ENCODE measurements at places on chromosomes 13 and 19.

DNA sequence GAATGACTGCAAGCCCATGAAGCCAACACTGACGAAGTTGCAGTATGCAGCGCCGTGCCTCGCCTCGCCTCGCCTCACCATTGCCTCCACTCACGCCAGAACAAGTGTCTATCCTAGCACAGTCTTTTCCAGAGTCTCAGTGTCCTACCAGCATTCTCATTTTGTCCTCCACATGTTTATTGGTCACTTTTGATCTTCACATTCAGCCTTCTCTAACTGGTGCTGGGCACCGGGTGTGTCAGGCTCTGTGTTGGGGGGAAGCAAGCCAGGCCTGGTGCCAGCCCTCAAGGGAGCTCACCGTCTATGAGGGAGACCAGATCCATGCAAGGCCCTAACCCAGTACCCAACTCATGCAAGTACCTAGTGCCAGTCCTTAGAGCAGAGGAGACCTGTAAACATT lies 69.7 kb upstream of the GPR183 start:
- no peak for DNase-seq

DNA sequence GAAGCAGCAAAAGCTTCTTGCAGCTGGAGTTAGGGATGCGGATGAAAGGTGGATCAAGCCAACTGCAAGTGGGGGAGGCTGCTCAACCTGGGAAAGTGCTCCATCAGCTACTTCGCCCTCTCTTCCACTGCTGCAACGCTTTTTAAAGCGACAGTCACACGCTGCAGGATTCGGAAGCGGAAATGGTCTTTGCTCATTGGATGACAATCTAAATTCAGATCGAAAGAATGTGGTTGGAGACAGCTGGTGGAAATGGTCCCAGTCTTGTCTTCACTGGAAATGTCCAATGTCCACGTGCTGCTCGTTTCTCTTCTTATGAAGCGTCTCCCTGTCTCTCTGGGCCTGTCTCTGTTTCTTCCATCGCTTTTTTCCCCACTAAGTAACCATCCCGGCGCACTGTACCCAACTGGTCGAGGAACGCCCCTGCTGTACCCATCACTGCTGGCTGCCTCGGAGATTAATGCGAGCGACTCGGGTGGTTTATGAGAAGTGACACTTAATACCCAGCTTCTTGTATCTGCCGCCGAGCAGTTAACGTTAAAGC lies 2.1 kb upstream of the FGF9 start:
- DNase-seq = no peak

DNA sequence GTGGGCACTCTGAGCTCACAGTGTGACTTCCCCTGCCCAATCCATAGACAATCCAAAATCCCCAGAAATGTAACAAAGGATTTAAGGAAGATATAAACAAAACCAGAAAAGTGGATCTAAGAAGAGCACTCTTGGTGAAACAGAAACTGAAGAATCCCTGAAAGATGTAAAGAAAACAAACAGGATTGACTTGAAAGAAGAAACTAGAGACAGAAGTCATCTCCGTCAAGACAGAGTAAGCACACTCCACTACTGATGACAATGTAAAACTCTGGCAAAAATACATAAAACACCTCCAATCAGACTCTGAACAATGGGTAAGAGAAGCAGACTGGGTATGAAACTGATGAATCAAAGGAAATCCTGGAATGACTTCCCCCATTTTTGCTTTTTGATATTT lies 13.5 kb downstream of the TUBGCP3 start:
- no peak for DNase-seq

DNA sequence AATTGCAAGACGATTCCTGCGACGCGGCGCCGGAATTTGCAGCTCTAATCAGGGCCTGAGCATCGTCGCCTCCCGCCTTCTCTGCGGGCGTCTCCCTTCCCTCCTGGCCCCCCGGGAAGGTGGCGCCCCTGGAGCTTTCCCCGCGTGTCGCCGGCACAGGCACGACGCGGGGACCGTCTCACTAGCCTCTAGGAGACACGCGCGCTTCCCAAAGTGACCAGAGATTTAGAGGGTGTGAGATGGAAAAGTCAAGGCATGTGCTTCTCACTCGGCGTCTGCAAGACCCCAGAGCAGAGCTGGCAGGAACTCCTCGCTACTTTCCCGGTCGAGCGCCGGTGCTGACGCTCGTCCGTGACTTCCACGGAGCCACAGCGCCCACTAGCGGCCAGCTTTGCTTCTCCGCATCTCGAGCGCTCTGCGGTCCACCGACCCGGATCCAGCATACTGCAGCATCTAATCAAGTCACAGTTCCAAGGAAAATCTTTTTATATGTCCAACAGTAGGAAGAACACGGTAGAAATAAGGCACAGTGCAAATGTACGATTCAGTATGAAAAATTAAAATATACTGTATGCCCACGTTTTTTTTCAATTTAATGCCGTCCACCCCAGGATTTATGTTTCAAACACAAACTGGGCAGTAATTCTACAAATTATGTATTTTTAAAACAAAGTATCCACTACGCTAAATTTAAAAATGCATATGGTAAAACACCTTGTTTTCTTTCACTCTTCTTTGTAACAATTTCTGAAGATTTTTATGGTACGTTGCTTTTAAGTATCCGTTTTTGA lies 977 bp upstream of the EFNB2 start:
- DNase-seq = peak; percentile 94

DNA sequence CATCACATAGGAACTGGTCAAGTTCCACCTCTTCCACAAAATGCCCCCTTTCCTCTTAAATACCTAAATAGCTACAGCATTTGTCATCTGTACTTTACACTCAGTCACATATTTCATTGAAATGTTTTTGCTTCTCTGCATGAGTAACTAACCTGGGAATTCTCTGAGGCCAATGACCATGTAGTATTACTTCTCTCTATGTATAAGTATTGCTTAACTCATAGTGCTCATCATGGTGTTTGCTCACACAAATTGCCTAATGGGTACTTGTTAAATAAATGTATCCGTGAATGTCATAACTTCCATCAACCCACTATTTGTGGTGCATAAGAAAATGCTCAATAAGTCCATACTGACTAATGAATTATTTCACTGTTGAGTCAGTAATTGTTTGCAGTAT lies 115.5 kb downstream of the FGF14 start:
- no peak for DNase-seq

GRCh38 chr19:34474233-34474989 lies 7.1 kb upstream of the WTIP start:
- DNase-seq = no peak

DNA sequence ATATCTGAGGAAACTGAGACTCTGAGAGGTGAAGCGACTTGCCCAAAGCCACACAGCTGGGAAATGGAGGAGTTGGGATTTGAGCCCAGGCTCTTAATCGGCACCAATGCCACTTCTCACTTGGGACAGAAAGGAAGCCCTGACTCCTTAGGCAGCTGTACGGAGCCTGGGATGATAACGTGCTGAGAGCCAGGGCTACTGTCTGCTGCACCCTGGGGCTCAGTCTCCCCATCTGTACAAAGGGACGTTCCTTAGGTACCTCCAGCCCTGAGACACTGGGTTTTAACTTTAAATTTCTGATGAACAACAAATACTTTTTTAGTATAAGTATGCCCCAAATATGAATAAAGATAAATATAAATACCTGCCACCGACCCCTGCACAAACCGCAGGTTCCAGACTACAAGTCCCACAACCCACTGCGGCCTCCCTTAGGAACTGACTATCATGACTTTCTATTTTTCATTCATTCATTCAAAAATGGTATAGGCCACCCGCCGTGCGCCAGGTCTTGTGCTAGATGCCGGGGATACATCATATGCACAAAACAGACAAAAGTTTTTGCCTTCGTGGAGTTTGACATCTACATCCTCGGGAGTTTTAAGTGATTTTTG lies 776 bp upstream of the NCLN start:
- peak; percentile 16 for DNase-seq

DNA sequence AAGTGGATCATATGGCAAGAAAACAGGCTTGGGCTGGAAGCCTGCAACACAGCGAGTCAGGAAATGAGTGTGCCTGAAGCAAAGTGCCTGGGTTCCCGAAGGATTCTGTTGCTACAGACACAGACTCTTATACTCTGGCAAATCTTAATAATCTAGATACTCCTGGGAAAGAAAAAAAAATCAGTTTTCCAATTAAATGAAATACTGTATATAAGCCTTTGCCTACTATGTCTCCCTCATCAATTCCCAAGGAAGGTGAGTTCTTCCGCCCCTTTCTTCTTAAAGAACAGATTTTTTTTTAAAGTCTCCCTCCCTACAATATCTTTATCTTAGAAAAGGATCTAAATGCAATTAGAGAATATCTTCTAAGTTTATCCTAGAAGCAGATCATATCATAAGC lies 10.3 kb downstream of the ZFP82 start:
- DNase-seq = no peak

DNA sequence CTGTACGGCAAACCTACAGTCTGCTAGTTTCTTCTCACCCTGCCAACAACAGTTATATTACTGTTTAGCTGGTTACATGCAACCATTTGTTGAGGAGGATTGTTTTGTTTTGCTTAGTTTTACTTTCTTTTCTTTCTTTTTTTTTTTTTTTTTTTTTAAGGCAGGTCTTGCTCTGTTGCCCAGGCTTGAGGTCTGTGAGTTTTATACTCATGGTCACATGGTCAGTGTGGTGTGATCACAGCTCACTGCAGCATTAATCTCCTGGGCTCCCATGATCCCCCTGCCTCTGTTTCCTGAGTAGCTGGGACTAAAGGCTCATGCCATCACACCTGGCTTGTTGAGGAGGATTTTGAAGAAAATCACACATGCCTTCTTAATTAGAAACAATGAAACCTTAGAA lies 505.6 kb downstream of the GPC5 start:
- DNase-seq = no peak

DNA sequence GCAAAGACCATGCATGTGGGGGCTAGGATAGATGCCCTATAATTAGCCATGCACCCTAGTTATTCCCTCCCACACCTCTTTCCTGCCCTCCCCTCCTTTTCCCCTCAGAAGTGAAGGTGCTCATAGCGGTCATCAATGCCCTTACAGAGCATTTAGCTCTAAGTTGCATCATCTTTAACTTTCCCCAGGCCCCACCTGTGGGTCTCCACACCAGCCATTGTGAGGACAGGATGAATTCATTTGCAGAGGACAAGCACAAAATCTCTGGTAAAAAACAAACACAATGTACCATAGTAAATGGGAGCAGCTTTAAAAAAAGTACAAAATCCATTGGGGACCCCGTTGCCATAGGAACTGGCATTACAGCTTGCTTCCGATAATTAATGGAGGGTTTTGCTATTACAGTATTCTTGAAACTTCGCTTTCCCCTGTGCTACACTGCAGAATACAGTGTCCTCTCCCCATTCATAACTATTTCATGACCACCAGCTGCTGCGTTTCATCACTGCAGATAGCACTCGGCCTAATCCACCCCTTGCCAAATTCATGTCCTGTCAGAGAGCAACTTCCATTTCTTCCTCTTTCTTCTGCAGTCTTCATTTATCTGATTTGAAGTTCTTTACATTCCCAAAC lies 110.5 kb downstream of the ZDHHC20 start:
- DNase-seq = no peak

DNA sequence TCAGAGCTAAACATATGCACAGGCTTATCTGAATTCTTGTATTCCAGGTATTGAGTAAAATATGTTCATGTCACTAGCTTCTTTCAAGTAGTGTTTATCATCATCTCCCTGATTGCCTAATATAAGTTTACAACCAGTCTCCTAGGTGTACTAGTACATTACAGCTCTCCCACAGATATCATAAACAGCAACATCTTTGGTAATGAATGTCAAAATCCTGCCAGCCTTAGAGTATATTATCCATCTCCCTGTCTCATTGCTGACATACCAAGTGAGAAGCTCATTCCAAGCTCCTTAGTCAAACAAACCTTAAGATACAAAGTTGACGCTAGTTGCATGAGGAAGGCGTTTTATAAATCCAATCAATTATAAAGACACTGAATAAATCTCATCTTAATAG lies 689.1 kb upstream of the GPC6 start:
- DNase-seq = no peak

DNA sequence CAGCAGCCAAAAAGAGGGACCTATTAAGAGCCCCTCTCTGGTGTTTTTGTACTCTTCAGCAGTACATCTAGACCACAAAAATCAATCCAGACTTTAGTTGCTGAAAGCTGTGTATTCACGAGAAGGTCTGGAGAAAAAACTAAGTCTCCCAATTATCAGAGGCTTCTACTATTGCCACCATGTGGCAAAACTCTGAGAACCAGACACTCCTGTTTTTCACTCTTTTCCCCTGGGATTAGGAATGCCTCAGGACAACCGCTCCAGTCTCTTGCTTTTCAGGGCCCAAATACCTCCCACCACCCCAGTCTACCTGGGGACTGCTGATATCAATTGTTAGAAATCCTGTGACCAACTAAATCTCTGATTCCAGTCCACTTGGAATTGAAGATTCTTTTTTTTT lies 30.1 kb upstream of the OBI1 start:
- DNase-seq = no peak

DNA sequence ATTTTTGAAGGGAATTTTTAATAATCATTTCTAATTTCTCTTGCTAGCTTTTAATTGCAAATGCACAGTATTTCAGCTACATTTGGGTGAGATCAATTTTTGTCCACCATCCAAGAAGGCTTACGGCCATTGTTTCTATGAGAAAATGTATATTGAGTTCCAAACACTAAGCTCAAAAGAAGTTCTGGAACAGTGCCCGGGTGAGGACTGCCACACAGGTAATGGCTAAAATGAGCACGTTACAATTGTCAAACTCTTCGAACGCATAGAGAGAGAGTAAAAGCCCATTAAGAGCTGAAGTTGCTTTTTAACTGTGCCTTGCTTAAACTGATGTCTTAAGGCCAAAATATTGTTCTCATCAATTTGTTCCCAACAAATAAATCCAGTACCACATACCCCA lies 755.0 kb downstream of the DIAPH3 start:
- DNase-seq = no peak

GRCh38 chr13:98236197-98236596 lies 59.1 kb upstream of the RNF113B start:
- no peak for DNase-seq

- no peak for DNase-seq
Measured at GRCh38 chr13:109357751-109358471, 428.5 kb downstream of the IRS2 start.

DNA sequence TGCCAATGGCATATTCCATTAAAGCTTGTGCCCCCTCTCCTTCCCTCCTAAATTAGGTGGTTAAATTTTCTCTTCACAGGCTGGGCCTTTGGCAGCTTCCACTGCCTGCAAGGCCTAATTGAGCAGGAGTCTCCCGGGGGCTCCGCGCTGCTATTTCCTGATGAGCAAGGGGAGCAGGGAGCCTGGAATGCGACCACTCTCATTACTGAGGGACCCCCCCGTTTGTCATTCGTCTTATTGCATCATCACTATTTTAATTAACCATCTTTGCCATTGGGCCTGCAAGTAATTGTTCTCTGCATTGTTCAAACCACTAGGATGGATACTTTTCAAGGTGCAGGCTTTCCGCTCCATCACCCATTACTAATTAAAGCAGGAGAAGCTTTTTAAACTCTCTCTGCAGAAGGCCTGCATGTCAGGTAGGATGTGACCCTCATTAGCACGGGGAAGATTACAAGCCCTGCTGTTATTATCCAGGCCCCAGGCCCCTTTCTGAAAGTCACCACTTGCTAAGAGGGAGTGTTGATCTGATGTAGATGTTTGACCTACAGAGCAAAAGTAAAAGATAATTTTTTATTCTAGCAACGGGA lies 142.3 kb downstream of the OXGR1 start:
- DNase-seq = no peak
